ENCODE measurements at places on chromosomes 5 and 9.

GRCh38 chr9:76115396-76115795 is 224.9 kb downstream of the PCSK5 start:
- no peak for DNase-seq

- DNase-seq: no peak
Measured at GRCh38 chr9:130975156-130975555, 33.8 kb upstream of the LAMC3 start.

GRCh38 chr5:143740956-143741355 is 71.0 kb upstream of the HMHB1 start:
- DNase-seq: no peak

GRCh38 chr5:175652741-175653663 is 4.9 kb upstream of the HRH2 start:
- DNase-seq: peak; percentile 4

DNA sequence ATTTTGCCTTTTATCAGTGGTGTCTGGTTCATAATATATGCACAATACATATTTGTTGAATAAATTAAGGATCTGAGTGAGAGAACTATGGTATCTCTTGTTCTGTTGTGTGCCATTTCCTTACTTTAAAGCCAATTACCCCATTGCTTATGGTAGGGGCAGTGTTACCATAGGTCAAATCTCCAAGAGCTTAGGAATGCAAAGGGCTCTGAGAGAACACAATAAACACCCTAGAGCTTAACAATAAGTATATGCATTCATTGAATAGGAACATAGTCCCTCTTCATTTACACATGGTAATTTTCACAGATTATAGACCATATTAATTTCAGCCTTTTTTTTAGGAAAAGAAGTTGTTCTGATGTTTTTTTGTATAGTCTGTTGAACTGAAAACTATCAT is 112.2 kb downstream of the MCTP1 start:
- no peak for DNase-seq

- no peak for DNase-seq
Measured at GRCh38 chr9:92992549-92992948, 45.2 kb downstream of the FGD3 start.

- DNase-seq: peak; percentile 83
Measured at GRCh38 chr5:149310947-149311658, 34.2 kb upstream of the GRPEL2 start.

DNA sequence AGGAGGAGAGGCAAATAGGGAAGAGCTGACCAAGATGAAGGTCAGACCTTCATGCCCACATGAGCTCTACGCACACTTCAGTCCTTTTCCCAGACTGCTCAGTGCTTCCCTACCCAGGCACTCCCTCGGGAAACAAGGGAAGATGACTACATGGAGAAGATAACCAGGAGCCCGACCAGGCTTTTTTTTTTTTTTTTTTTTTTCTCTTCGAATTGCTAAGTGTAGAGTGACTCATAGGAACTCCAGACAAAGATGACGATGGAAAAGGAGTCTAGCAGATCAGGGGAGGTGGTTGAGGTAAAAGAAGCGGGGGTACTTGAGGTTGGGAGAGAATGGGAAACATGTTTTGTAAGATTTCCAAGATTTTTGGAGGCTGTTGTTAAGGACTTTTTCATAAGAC is 526.1 kb downstream of the BNC2 start:
- DNase-seq: peak; percentile 97

DNA sequence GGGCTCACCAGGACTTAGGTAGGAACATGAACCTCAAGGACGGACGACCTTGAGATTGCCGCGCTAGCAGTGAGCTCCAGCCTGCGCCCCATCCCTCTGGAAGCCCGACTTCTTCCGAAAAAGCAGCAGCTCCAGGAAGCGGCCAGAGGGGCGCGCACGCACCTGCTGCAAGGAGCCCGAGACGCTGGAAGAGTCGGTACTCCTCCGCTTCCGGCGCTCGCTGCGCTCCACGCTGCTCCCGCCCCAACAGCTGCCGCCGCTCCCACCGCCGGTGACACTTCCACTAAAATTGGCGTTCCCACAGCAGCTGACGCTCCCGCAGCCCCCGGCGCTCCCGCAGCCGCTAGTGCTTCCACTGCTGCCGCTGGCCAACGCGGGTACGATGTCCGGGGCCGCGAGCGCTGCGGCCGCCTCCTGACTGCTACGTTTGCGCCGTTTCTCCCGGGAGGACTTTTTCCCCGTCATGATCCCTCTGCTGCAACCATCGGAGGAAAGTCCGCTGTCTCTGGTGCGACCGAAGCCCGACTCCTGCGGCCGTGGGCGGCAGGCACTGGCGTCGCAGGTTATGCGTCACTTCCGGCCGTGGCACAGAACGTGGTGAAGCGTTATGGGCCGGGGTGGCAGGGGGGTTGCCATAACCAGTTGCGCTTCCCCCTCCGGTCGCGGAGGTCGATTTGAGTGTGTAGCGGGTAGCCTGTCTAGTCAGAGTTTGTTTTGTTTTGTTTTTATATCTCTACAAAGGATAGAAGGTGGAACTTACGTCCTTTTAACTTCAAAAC is at the start of gene CAAP1:
TSS of gene CAAP1 (minus strand) at position 552 of the 779 bp plus-strand sequence. CDS start at position 465, 87 bp downstream.
- peak; percentile 94 for DNase-seq

DNA sequence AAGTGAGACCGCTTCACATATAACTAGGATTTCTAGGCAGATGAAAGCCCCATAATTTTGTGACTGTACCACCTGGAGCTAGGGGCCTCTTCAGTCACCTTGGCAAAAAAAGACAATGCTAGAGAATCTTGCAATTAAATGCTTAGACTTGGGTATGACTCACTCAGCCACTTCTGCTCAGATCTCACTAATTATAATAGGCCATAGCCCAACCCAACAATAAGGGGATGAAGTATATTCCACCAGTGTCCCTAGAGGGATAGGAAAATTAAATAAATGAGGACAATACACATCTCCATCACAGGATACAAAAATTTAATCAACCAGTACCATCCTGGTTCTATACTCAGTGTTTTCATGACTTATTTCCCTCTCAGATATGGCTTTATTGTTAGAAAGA is 1079.9 kb upstream of the C9orf72 start:
- DNase-seq: no peak

GRCh38 chr9:108980893-108981292 is 32.4 kb downstream of the CTNNAL1 start:
- DNase-seq: no peak

DNA sequence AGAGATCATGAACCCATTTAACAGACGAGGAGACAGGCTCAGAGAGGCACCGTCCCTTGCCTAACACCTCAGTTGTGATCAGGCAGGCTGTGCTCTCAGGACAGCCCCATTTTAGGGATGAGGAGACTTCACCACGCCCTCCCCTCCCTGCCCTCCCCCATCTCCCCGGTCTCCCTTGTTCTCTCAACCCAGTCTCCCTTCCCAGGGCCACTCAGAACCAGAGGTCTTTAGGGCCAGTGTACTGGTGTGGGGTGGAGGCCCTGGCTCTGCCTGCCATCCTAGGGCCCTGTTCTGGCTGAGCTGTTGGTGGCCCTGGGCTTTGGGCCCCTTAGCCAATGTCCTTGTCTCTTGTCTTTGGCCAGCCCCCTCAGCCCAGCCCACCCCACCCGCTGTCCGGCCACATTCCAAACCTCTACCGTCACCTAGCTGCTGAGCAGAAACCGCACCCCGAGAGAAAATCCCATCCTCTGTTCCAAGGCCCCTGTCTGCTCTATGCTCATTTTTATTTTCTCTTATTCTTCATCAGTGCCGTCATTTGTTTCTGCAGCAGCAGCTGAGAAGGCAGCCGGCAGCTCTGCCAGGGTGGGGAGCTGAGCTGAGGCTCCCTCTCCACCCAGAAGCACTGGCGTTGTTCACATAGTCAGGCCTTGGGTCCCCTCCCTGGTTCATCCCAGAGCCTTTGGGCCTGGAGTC is 33.9 kb downstream of the OLFML2A start:
- peak; percentile 89 for DNase-seq

DNA sequence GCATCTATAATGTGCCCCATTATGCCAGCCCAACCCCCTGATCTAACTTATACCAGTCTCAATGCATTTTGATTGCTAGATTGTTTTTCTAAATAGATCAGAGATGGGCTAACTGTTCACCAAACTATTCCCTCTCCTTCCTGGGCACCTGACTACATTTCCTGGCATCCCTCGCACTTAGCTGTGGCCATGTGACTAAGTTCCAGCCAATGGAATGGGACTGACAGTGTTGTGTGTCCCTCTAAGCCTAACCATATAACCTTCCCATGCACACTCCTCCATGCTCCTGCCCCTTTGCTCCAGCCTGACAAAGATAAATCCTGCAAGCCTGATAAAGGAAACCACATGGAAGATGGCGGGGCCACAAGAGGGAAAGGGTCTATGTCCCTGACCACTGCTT is 12.3 kb upstream of the IFNK start:
- no peak for DNase-seq

GRCh38 chr9:78278177-78278777 is 18.6 kb upstream of the PSAT1 start:
- DNase-seq: peak; percentile 40

GRCh38 chr5:8844206-8844605 is 701.7 kb downstream of the SEMA5A start:
- DNase-seq: peak; percentile 24

GRCh38 chr5:100690036-100690560 is 154.9 kb downstream of the FAM174A start:
- peak; percentile 50 for DNase-seq

DNA sequence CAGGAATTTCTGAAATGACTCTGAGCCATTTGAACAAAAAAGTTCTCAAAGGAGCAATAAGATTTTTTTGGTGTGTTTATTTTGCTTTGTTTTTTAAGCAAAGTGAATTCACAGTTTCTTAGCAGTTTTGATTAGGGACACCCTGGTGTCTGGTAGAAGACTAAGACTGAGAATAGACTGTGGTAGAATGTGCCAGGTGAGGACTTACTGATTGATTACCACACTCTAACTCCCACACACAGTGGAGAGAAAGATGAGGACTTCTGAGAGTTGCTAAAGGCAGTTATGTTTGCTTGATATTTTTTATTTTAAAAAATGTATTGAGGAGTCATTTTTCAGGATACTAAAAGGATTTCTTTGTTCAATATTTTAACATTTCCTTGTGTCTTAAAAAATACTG is 175.1 kb downstream of the CD180 start:
- DNase-seq: no peak

DNA sequence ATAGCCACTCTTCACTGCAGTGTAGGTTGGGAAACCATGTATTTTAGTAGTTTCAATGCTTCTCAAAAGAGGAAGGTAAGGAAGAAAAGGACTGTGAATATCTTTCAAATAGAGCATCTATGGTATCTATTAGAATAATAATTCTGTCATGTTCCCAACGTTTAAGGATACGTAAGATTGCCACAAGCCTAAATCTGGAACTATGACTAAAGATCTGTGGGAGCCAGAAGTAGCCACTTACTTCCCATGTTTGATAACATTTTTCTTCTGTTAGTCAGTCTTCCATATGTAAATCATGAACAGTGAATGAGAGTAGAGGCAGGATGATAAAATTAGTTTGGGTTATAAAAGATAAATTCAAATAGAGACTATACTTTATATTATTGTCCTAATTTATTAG is 16.3 kb upstream of the MROH2B start:
- peak; percentile 26 for DNase-seq
